Fibroblast of mammary gland (primary cell): ENCODE measurements at places on chromosomes 13 and 19.
A peak's percentile ranks its signal among the peaks of the same experiment; 100 is the strongest.

DNA sequence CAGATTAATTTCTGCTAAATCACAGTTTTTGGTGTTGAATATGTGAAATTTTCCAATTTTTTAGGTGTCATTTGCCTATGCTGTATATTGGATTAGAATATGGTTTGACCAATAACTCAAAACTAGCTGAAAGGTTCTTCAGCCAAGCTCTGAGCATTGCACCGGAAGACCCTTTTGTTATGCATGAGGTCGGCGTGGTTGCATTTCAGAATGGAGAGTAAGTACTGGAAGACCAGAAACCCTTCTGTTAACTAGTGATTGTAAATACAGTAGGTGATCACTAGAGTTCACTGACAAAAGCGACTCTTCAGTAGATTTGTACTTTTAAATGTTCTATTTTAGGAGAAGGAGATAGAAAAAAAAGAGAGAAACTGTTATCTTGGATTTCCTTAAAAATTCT is 22.3 kb downstream of the CDC16 start:
- DNase-seq = no peak

GRCh38 chr19:15449620-15450527 is at the start of gene WIZ:
Gene WIZ (minus strand): TSS chr19:15449956. CDS start chr19:15448307, 1,649 bp downstream.
- DNase-seq = peak; percentile 40

DNA sequence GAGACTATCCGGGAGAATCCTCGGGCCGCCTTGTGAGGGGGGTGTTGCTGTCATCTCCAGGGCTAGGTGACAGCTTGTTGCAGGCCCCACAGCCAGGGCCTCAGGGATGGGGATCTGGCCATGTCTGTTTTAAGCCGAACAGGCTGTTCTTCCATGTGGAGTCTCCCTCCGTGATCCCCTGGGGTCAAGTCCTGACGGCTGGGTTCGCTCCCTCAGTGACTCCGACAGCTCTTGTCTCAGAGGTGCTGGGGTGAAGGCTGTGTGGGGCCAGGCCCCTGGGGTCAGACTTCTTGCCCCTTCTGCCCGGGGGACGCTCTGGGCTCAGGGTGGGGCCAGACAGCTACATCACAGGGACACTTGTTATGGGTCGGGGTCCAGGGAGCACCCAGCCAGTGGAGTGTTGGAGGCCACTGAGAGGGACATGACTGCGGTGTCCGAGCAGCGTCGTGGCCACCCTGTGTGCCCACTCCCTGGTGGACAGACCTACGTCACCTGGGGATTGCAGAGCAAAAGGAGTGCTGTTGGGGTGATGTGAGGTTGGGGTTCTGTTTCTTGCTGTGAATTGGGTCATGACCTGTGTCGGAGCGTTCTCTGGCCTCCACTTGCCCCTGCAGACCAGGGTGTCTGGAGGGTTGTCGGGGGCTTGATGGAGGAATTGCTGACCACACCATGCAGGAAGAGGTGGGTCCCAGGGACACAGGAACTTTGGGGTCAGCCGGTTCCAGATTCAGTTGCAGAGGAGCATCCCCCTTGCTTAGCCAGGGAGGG is 21.5 kb downstream of the EPN1 start:
- no peak for DNase-seq

GRCh38 chr13:52925775-52926285 is 77.4 kb upstream of the PCDH8 start:
- DNase-seq = no peak

DNA sequence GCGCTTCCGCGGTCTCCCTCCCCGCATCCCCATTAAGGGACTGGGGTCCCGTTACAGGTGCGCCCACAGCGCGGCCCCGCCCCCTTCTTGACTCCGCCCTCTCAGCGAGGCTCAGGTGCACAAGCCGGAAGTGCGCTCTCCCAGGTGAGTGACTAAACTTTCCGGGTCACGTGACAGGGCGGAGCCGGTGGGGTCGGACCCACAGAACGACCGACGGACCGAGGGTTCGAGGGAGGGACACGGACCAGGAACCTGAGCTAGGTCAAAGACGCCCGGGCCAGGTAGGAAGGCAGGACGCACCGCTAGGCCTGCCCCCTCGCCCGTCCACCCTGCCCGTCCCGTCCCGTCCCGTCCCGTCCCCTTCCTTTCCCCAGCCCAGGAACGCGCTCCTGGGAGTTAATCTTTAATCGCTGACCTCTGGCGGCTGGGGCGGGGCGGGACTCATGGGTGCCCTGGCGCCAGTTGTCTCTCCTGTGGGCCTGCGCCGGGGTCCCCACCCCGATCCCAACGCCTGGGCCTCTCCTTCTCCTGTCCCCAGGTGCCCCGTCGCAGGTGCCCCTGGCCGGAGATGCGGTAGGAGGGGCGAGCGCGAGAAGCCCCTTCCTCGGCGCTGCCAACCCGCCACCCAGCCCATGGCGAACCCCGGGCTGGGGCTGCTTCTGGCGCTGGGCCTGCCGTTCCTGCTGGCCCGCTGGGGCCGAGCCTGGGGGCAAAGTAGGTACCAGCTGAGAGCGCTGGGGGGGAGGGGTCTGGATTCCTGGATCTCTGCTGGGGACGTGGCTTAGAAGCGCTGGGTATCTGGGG is at the start of gene CRB3:
Gene CRB3 (plus strand): TSS at position 202 of the 804 bp plus-strand sequence. CDS start 431 bp downstream, at position 633.
- DNase-seq = no peak

- peak; percentile 95 for DNase-seq
Observed at GRCh38 chr19:33273881-33274662, 28.3 kb downstream of the CEBPA start.

GRCh38 chr19:979318-979741 is 4.8 kb upstream of the WDR18 start:
- DNase-seq = no peak

- no peak for DNase-seq
Observed at GRCh38 chr13:94535775-94536174, 56.3 kb upstream of the DCT start.

- no peak for DNase-seq
Observed at GRCh38 chr13:91825516-91825915, 427.1 kb downstream of the GPC5 start.

- DNase-seq = no peak
Observed at GRCh38 chr19:30017172-30017571, 75.1 kb downstream of the URI1 start.

GRCh38 chr13:87172166-87172835 is 498.9 kb upstream of the SLITRK5 start:
- no peak for DNase-seq

GRCh38 chr13:72431981-72432682 is 295.3 kb downstream of the MZT1 start:
- no peak for DNase-seq
